HTR-8/SVneo (cell line): ENCODE measurements at places on chromosomes 16 and 17.

DNA sequence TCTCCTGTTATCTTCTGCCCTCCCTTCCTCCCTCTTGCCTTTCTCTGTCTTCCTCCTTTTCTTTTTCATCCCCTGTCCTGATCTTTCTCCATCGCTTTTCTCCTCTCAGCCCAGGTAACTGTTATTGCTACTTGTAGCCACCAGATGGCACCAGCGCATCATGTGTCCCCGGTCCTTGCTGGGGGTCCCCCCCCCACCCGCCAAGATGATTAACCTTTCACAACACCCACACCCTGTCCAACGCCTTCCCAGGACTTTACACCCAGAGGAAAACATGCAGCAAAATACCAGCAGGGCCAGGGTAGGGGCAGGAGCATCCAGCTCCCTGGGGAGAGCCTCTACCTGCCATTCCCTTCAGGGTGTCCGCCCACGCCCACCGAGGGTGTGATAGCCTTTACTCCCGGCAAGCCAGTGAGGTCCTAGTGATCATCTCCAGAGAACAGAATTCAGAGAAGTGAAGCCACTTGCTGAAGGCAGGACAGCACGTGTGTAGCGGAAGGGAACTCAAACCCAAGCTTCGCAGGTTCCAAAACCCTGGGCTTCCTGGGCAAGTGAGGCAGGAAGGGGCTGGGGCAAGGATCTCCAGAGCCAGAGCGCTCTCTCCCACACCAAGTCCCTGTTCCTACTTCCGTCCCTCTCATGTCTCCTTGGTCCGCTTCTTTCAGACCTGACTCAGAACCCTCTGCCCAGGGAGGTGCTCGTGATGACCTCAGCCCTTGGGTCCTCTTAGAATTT, 13.4 kb upstream of the TAC4 start:
- peak; percentile 89 for DNase-seq

GRCh38 chr16:17358846-17359245, 111.9 kb downstream of the XYLT1 start:
- no peak for DNase-seq

GRCh38 chr17:8803531-8804420, 4.6 kb upstream of the MFSD6L start:
- DNase-seq, result peak; percentile 36

GRCh38 chr17:42138749-42139492, 15.9 kb downstream of the RAB5C start:
- no peak for DNase-seq

DNA sequence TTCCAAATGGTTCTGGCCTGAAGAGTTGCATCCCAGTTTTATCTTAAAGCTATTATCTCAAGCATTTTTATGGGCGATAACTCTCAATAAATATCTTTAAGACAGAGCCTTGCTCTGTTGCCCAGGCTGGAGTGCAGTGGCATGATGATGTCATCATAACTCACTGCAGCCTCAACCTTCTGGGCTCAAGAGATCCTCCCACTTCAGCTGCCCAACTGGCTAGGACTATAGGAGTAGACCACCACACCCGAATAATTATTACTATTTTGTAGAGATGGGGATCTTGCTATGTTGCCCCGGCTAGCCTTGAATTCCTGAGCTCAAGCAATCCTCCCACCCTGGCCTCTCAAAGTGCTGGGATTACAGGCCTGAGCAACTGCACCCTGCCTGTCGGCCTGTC, 26.1 kb upstream of the CYTH1 start:
- no peak for DNase-seq

GRCh38 chr16:48378836-48379235, 6.4 kb downstream of the SIAH1 start:
- DNase-seq, result no peak

DNA sequence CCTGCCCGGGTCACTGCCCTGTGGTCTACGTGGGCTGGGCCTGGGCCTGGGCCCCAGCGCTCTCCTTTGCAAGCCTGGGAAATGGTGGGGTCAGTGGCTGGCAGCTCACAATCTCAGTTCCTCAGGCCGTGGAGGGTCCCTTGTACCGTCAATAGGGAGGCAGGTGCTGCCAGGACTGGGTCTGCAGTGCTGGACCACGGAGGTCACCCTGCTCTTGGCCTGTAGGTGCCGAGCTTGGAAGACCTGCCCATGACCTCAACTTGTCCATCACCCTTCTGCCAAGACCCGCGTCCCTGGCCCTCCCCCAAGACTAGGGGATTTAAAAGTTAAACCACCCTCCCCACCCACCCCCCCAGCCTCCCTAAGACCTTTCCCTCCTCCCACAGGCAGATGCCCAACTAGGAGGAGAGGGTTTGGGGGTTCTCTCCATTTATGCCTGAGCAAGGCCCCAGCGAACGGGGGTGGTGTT, 2.5 kb downstream of the TBX2 start:
- no peak for DNase-seq

DNA sequence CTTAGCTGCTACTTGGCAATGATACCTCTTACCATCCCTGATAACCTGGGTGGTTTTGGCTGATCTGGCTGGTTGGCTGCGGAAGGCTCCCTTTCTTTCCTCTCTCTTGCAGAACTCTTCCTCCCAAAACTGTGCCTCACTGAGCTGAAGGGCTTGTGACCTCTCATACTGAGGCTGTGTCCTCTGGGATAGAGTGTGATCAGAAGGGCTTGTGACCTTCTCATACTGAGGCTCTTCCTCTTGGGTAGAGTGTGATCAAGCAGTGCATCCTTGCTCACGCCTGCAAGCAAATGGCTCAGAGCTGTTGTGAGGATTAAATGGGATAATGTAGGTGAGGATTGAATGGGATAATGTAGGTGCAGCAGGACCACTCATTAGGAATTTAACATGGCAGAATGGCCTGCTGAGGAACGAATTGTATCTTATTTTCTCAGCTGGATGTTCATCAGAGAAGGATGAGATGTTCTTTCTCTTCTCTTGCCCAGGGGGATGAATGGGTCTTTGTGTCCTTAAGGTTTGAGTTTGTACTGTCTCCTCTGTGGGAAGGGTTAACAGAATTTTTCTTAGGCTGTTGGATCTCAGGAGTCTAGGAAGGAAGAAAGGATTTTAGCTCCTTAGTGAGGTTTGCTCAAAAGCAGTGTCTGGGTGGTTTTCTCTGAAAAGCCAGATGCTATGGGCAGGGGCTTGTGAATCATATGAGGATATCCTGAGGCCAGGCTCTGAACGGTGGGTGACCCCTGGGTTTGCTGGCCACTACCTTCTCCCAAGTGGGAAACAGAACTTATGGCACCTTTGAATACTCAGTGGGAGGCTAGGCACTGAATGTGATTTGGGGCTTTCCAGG, 130.0 kb upstream of the HS3ST2 start:
- no peak for DNase-seq

DNA sequence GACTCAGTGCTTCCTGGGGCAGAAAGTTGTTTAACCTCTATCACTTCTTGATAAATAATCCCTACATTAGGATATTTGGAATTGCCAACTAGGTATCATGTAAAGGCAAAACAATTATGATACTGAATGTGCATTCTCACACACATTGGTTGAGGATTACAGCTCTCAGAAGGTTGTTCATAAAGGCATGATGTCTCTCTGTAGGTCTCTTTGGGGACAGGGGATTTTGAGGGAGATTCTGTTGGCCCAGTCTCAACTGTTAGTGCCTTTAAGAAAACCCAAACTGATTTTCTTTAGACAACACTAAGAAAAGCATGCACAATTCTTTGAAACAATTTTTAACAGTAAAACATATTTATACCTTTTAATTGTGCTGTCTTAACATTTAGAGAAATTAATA, 56.5 kb downstream of the GNAO1 start:
- DNase-seq, result no peak

- DNase-seq, result no peak
Measured at GRCh38 chr16:2825906-2826305, 4.2 kb upstream of the ZG16B start.

- no peak for DNase-seq
Measured at GRCh38 chr16:31135535-31136286, at the start of gene PRSS8. Gene PRSS8, minus strand, starts transcription at chr16:31135727. Its CDS starts 229 bp downstream, at chr16:31135498.

- DNase-seq, result peak; percentile 65
Measured at GRCh38 chr17:47882247-47882646, 13.8 kb upstream of the SP2 start.

DNA sequence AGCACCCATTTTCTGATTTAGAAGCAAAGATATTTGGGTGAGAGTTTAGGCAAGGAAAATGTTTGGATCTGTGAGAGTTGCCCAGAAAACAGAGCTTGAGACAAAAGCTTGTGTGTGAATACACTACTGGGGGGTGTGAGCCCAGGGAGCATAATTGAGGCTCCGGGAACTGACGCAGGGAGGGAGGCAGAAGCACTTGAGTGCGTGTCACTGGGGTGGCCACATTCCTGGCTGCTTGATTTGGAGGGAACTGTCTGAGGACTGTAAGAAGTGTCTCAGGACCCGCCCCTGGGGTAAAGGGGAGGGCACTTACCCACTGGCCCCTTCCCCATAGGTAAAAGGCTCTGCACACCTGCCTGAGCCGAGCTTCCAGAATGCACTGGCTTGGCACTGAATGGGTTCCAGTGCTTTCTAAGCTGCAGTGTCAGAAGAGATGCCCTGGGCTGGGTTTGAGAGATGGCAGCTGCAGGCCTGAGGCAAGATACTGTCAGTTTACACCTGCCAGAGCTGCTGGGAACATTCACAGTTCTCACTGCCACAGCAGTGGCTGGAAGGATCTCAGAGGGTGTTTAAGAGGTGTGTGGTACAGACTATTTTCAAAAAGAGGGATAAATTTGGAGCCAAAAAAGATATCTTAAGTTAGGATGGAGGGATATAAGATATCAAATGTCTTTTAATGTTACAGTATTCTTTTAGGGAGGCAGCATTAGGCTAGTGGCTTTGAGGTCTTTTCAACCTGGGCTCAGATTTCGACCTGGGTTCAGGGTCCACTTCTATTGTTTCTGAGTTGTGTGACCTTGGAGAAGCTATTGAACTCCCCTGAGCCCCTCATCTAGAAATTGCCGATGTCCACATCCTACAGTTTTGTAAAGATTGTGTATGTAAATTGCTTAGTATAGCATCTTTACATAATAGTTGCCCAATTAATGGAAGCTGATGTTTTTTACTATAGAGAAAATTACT, 6.9 kb upstream of the TEX2 start:
- DNase-seq, result no peak

DNA sequence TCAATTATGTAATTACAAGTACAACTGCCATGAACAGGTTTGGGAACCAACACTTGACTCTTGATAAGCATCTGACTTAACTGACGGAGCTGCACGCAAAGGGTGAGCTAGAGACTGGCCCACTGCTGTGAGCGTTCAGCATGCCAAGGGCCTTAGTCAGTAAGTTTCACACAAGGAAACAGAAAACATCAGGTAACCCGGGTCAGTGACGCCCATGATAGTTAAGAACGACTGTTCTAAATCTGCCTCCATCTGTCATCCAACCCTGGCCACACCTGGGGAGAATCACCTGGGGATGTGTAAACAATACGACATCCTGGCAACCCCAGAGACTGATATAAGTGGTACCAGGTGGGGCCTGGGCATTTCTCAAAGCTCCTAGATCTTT, 12.3 kb downstream of the SMIM5 start:
- peak; percentile 61 for DNase-seq

DNA sequence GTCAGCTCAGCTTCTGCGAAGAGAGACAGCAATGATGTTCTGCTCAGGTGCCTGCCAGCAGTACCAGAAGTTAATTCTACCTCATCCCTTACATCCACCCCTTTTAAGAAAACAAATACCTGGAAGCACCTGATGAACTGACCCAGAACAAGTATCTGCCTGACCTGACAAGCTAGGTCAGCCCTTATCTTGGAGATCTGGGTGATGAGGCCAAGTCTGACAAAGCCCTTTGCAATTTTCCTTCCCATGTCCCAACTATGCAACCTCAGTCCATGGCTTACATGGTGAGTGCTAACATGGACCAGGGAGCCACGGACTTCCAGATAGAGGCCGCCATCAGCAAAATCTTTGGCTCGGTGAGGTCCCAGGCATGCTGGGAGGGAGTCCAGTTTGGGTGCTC, 3.6 kb downstream of the ACADVL start:
- DNase-seq, result no peak

DNA sequence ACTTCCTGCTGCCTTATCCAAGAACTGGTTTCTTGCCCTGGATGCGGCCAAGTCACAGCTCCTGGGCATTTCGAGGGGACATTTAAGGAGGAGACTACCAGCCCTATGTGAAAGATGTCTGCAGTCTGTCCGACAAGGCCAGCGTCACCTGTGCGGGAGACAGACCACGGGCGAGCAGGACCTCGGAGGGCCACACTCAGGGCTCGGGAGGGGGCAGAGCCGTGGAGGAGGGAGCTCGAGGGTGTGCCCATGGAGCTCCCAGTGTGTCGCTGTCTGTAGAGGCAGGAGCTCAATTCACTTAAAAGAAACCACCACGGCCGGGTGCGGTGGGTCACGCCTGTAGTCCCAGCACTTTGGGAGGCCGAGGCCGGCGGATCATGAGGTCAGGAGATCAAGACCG, 33.3 kb downstream of the CBFA2T3 start:
- DNase-seq, result no peak

GRCh38 chr17:65103896-65104295, 33.3 kb upstream of the RGS9 start:
- no peak for DNase-seq

DNA sequence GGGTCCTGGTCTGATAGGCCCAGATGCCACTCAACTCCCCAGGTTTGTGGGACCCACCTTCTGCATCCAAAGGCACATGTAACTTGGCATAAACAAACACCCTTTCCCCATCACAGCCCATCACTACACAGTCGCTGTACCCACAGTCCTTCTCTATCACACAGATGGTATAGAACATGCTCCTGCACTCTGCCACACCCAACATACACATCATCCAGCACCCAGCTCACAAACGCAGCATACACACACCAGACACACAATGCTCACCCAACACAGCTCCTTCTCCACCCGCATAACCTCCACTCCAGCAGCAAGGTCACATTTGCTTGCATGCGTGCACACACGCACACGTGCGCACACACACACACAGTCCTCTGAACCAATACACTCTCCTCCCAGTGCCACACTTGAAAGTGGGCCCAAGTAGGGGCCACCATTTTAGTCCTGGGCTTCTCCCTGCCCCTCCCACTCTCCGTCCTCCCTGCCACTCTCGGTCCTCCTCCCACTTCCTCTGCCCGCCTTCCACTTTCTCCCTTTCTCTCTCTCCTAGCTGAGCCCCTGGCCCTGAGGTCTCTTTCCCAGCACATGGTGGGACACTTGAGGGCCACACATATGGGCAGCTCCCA, 8.5 kb upstream of the TMEM92 start:
- no peak for DNase-seq

DNA sequence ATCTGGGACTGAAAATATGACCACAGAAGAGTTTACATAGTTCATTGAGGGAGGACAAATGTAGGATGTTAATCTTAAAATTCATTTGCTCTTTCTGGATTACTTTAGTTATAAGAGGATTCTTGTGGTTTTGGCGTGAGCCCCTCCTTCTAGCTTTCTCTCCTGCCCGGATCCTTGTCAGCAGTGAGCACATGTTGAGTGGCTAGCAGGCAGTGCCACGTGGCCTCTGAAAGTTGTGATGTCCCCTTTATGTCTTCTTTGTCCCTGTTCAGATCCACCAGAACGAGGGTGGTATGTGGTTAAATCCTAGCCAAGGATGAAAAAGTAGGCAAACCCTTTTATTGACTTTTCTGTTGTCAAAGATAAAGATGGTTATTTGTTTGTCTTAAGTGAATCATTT, 83.8 kb downstream of the GNAO1 start:
- DNase-seq, result no peak

- no peak for DNase-seq
Measured at GRCh38 chr16:72999541-73000019, 48.3 kb downstream of the ZFHX3 start.
